CD8-positive, alpha-beta memory T cell (primary cell): ENCODE measurements at places on chromosomes 16 and 17. TPM values are rescaled to one million over a fixed set of nuclear protein-coding genes. Genes with fewer than 3 reads are reported as not detected.
A peak's percentile ranks its signal among the peaks of the same experiment; 100 is the strongest.

The AGRP gene
- total RNA-seq = not detected

The PLXDC1 gene
- 2.9 TPM for total RNA-seq

The HNF1B gene
- 0.22 TPM for total RNA-seq

The EVPLL gene
- total RNA-seq = not detected

The KRT28 gene
- not detected for total RNA-seq

- no peaks in the 10 kb centered on the region for H3K27me3 ChIP-seq
- peak overlapping the region; percentile 80 for H3K4me3 ChIP-seq
- DNase-seq = peak; percentile 38
- H3K27ac ChIP-seq = peak overlapping the region; percentile 44
- H3K36me3 ChIP-seq = no peaks in the 10 kb centered on the region
- H3K4me1 ChIP-seq = peaks cover 5% of the 10 kb centered on the region
Observed at GRCh38 chr17:31008374-31009041, 37.7 kb downstream of the RNF135 start.

- peaks cover 35% of the 10 kb centered on the region for H3K4me1 ChIP-seq
- no peak overlapping the region for H3K4me3 ChIP-seq
- DNase-seq = no peak
- H3K36me3 ChIP-seq = no peaks in the 10 kb centered on the region
- no peak overlapping the region for H3K27ac ChIP-seq
- H3K27me3 ChIP-seq = no peaks in the 10 kb centered on the region
Observed at GRCh38 chr17:17051380-17051779, 9.1 kb downstream of the MPRIP start.

- peaks cover 100% of the 10 kb centered on the region for H3K4me1 ChIP-seq
- H3K27ac ChIP-seq = no peak overlapping the region
- no peaks in the 10 kb centered on the region for H3K36me3 ChIP-seq
- H3K27me3 ChIP-seq = no peaks in the 10 kb centered on the region
Observed at GRCh38 chr16:50279504-50279865, 13.1 kb downstream of the ADCY7 start.

- H3K27ac ChIP-seq = no peak overlapping the region
- peaks cover 4% of the 10 kb centered on the region for H3K27me3 ChIP-seq
- no peak overlapping the region for H3K4me3 ChIP-seq
- H3K4me1 ChIP-seq = no peaks in the 10 kb centered on the region
Observed at GRCh38 chr17:76922084-76922483, 53.9 kb downstream of the MGAT5B start.

GRCh38 chr17:42603318-42603717, 5.9 kb downstream of the RETREG3 start:
- no peak overlapping the region for H3K27ac ChIP-seq
- no peak for DNase-seq
- H3K36me3 ChIP-seq = peaks cover 7% of the 10 kb centered on the region
- H3K4me3 ChIP-seq = no peak overlapping the region
- H3K4me1 ChIP-seq = peaks cover 57% of the 10 kb centered on the region
- H3K27me3 ChIP-seq = no peaks in the 10 kb centered on the region

DNA sequence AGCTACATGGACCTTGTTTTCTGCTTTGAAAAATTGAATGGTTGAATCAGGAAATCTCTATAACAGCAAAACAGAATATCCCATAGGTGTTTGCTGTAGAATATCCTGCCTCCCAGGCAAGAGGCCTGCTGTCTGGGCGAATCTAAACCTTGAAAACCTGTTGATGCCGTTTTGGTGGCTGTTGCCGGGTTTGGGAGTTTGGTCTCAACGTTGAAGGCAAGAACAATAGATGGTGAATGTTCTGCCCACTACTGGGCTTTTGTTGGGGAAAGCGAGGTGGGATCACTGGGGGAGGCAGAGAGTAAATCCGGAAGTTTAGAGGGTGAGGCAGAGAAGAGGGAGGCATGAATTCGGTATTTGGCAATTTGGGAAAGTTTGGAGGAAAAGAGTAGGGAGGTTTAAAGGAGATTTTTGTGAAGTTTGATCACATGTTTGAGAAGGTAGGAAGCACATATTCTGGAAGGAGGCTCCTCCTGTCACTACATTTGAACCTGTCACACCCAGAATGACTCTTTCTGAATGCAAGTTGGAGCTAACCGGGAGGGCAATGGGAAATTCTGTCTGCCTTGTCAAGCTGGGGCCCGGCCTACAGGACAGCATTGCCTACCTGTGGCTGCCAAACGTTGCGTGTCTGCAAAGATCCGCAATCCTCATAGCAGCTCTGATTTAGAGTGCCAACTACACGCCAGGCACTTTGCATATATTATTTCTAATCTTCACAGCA, 46.5 kb downstream of the GPRC5B start:
- no peaks in the 10 kb centered on the region for H3K4me1 ChIP-seq
- no peak overlapping the region for H3K27ac ChIP-seq
- DNase-seq = no peak
- H3K4me3 ChIP-seq = no peak overlapping the region
- H3K27me3 ChIP-seq = no peaks in the 10 kb centered on the region
